Endothelial cell (in vitro differentiated cells): ENCODE measurements at places on chromosomes 7 and 10. TPM values are rescaled to one million over a fixed set of nuclear protein-coding genes. Genes with fewer than 3 reads are reported as not detected.

Gene CTTNBP2
- total RNA-seq: 24.4 TPM

Gene SLC35B4
- 34.0 TPM for total RNA-seq

Gene SLC39A12
- 0.10 TPM for total RNA-seq

Gene NEUROG3
- not detected for total RNA-seq

Gene PKD2L1
- 0.44 TPM for total RNA-seq

Gene DDIT4
- total RNA-seq: 32.4 TPM

Gene CLDN4
- 1.6 TPM for total RNA-seq
